Camera-type eye (tissue), 1 donor: ENCODE measurements at places on chromosomes 13 and 19. TPM values are rescaled to one million over a fixed set of nuclear protein-coding genes. Genes with fewer than 3 reads are reported as not detected.

The ARID3A gene
- 12.7 TPM for total RNA-seq

The KCNJ14 gene
- 1.6 TPM for total RNA-seq

The ERFL gene
- total RNA-seq: not detected

The CFAP97D2 gene
- not detected for total RNA-seq

The C3 gene
- 104 TPM for total RNA-seq

The NRTN gene
- total RNA-seq: 3.7 TPM

The TGFBR3L gene
- total RNA-seq: not detected

The ETFB gene
- 37.9 TPM for total RNA-seq

The STOML3 gene
- not detected for total RNA-seq

The TEX101 gene
- 0.55 TPM for total RNA-seq
